Ascending aorta (tissue), 2 donors: ENCODE measurements at places on chromosomes 7 and 10.

DNA sequence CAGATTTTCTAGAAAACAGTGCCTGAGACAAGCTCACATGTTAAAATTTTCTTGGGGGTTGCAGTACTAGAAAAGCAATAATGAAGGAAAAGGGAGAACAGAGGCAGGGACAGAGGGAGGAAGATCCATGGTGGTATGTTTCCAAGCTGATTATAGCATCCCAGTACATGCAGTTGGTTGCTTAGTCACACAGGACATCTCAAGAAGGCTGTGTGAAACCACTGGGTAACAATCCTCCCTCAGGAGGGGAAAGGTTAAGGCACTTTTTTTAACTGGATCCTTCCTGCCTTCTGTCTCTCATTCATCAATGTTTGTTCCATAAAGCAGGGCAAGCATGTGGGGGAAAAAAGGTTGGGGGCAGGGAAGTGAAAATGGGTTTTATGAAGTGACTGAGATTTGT lies 6.1 kb upstream of the IMMP2L start:
- DNase-seq: no peak

DNA sequence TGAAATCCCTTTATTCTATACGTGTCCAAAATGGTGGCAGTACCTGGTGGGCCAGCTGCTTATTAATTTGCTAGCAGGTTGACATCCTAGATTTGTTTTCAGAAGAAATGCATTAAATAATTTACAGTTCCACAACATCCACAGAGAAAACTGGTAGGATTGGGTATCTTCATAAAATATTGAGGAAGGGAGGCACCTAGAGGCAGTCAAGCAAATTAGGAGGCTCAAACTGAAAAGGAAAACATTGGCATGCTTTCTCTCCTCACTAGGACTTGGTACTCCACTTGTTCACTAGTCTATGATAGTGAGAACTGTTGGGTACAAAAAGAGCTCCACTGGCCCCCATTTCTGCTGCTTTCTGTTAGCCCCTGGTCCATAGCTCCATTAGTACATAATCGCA lies 18.3 kb upstream of the LRGUK start:
- DNase-seq: no peak

DNA sequence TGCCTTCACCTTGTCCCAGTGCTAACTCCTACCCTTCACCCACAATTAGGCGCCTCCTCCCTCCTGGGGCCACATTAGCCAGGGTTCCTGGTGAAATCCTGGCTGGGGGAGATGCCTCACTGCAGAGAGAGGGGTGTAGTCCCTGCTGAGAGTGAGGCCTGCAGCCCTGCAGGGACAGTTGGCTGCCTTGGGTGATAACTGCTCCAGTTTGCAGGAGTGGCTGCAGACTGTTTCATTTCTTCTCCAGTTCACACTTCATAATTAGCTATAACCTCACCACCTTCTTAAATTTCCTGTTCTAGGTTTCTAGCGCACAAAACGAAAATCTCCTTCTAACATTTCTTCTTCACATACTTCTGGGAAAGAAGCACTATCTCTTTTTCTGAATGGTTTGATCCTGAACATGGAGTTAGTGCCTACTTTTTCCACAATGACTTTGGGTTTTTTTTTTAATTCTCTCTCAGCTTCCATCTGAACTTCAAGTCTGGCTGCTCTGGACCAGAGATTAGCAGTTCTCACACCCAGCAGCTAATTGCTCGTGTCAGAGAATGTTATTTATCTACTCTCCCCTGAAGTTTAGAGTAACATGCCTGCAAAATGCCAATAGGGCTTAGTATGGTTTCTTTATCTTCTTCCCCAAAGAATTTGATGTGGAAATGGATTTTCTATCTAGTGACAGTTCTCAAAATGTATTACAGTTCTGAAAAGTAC lies 15.5 kb upstream of the JAZF1 start:
- no peak for DNase-seq

DNA sequence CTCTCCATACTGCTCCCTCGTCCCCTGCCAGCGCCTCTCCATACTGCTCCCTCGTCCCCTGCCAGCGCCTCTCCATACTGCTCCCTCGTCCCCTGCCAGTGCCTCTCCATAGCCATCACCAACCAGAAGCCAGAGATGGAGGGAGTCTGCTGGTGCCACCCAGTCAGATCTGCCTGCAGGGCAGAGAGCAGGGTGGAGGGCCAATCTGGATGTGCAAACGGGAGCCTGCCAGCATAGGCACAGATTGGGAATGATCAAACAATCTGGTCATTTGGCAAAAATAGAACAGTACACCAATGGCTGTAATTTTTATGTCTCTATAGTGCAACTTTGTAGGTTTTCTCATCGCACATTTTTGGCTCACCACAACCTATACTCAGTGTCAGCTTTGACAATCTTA lies 76.9 kb upstream of the LRRC4 start:
- DNase-seq: peak; percentile 15

- DNase-seq: no peak
These were observed 65.1 kb downstream of the ATXN7L1 start for GRCh38 chr7:105811189-105811847.

DNA sequence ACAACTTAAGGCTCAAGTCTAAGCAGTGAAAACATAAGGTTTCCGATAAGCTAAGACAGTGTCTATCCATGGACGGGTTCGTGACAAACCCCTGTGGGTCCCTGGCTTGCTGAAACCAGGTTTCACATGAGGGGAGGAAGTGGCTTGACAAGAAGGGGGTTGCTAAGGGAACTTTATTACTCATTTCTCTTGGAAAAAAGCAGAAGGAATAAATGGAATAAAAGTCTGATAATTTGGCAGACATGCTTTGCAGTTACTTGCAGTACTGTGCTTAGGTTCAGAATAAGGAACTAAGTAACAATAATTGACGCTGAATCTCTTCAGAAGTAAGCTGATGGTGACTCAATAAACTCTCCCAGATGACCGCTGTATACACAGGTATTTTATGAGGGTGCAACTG lies 34.7 kb downstream of the RBM17 start:
- no peak for DNase-seq

DNA sequence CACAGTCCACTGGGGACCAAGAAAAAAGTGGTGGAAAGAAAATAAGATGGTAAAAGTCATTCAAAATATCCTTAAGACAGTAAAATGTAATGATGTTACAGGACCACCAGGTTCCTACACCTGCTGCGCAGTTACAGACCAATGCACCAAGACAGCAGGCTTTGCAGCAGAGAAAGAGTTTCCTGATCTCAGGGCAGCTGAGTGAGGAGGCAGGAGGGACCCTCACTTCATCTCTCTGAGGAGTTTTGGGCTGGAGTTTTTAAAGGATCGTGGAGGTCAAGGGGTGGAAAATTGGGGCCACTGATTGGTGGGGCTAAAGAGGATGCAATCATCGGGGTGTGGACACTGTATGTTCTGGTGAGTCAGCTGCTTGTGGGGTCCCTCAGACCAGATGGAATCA lies 100.0 kb downstream of the BMS1 start:
- no peak for DNase-seq

- no peak for DNase-seq
These were observed 8.1 kb downstream of the DNAH11 start for GRCh38 chr7:21550821-21551531.

DNA sequence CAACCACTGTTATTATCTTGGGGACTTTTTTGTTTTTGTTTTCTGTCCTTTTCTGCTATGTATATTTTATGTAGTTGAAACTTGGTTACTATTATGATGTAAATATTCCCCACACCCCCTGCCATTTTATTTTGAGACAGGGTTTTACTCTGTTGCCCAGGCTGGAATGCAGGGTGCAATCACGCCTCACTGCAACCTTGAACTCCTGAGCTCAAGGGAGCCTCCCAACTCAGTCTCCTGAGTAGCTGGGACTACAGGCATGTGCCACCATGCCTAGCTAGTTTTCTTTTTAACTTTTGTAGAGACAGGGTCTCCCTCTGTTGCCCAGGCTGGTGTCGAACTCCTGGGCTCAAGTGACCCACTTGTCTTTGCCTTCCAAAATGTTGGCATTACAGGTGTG lies 18.0 kb downstream of the GSTO2 start:
- DNase-seq: no peak

GRCh38 chr10:102917314-102917961 lies 656 bp upstream of the CNNM2 start:
- DNase-seq: peak; percentile 19
